Mucosa of gallbladder (tissue), 1 donor: ENCODE measurements at places on chromosomes 5 and 9. TPM values are rescaled to one million over a fixed set of nuclear protein-coding genes. Genes with fewer than 3 reads are reported as not detected.

The NOTCH1 gene
- total RNA-seq, result 51.6 TPM

DNA sequence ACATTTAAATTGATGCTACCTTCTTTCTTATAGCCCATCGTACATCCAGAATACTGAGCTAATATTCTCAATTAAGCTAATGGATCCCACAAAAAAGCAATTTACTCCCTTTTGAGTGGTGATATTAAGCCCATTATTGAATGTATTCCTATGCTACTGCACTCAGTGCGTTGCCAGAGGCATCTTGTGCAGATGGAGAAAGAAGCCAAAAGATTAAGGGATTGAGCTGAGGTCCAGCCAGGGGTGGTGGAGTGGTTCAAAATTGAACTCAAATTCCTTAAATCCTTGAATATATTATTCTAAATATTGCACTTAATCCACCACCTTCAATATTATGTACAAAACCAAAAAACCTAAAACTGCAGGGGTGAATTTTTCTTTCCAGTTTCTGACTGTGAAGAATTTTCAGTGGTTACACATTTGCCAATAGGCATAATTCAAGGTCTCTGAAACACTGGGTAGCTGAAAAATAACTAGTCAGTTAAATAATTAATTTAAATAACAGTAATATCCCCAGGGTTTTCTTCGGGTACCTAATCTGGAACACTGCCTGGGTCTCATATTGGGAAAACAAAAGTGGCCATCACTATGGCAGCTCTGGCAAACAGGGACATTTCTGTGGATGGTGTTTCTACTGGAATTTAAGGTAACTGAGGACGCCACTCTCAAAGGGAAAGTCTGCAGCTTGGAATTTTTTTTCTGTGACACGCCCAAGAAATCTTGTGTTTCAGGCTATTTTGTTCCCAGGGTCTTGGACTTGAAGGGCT, 6.2 kb upstream of the LIFR start:
- DNase-seq, result no peak

DNA sequence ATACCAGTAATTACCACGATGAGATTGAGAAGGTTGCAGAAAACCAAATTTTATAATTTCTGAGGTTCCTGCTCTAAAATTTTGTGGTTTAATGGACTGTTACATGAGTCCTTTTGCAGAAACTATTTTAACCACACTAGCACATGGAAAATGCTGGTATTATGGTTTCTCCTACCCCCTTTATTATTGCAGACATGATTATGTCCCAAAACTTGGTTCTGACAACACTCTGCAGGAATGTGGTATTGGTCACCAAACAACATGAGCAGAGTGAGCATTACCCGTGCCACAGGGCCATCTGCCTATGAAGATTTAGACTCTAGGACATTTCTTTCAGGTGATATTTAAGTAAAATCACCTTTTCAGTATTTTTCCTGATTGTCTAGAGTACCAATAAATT, 2.8 kb upstream of the ECM2 start:
- DNase-seq, result no peak

DNA sequence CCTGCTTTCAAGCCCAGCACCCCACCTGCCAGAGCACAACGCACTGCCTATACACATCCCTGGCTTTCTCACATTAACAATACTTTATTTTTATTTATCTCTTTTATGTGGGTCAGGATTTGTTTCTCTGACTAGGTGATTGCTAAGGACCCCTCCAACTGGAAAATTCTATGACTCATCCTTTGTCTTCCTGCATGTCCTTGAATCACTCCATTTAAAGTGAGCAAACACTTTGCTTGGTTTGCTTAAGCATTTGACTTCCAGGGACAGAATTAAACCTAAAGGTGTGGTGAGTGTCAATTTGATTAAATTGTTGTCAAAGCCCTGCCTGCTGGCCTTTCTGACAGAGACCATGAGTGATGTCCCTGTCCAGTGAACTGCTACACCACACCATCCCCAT, 536.5 kb upstream of the BRINP1 start:
- no peak for DNase-seq

DNA sequence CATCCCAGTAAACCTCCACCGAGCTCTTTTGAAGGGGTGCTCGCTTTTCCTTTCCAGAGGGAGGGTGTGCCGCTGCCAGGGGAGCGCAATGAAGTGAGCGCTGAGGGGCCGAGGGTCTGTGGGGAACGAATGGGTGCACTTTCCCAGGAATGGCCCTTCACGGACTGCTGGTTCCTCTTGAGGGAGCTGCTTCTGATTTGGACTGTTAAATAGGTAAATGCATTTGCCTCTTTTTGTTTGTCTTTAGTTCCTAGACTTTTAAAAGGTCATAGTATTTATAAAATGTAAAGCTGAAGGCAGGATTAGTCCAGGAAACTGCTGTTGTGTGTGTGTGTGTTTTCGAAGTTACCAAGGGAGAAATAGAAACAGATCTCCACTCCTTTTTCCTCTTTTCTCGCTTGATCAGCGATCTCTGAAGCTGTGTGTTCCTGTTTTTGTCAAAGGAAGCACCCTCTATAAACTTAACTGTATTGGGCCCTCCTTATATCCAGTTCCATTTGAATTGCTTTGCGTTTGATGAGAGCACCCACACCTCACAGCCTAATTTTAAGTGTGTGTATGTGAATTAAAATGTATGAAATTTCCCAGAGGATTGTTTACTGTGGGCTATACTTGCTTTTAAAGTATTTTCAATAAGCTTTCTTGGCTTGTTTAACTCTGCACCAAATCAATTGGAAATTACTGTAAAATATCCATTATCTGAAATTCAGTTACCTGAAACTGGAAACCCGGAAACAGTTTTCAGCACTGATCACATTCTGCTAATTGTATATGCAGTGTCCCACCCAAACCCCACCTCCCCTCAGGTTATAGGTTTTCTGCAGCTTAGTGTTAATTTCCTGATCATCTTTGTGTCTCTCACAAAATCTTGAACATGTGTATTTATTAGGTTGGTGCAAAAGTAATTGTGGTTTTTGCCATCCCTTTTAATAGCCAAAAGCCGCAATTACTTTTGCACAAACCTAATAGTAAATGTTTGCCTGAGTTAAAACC, 966 bp downstream of the SNX2 start:
- no peak for DNase-seq

DNA sequence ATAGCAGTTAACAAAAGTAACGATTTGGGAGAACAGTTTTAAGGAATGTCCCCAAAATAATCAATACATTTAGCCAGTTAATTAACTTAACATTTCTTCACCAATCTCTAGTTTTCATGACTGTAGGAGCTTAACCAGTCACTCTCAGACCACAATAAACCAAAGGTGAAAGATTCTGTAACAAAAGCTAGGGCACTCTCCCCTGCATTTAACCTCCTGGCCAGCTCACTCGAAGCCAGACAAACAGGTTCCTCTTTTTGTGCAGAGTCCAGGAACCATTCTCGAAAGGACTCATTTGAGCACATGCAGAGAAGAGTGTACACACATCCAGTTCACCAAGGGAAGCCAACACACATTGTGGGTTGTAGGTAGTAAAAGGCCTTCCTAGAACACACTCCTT, 6.5 kb downstream of the IL7R start:
- DNase-seq, result no peak

The DNM1 gene
- total RNA-seq, result 135 TPM

GRCh38 chr5:946720-947625, 54.3 kb downstream of the TRIP13 start:
- no peak for DNase-seq

The SPINK13 gene
- total RNA-seq, result not detected

DNA sequence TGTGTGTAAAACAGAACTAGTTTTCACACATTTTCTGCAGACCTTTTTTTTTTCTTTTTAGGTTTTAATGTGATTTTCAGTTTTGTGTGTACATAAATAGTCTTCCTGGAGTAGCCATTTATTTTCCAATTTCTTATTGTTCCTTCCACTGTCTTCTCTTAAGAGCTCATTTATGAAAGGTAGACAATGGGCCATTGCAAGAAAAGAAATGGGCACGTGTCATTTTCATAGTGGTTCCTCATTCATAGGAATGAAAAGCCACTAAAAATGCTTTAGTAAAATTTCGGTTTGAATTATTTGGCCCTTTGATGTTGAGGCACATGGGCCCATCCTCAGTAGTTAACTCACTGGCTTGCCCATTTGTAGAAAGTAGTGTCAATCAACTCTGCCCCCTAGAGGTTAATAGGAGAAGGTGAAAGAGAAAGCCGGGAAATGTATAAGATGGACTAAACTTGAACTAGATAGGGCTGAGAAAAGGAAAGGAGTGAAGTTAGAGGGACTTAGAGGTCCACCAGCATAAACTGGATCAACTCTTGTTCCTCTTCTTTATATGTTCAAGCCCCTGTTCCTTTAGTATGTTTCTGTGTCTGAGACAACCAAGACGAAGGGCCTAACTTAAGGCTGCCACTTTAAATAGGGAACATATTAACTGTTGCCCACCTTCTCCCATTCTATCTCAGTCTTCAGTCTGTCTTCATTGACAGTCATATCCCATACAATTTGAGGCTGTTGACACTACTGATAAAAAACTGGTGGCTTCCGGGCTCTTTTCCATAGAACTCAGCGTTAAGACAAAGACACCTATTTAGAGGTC, 72.6 kb downstream of the SMARCA2 start:
- no peak for DNase-seq

DNA sequence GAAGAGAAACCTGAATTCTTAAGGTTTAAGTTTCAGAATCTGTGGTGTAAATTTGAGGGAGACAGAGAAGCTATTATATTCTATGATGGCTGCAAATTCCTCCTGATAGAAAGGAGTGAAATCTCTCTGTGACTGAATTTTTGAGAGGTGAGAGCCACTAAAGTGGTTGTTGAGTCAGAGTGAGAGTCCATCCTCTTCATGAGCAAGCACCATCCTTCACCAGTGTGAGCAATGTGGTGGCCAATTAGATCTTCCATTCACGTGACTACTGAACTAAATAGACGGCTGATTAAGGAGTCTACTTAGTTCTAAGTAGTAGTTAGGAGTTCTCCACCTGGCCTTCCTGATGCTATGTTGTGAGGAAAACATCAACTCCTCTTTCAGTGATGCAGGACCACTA, 147.8 kb upstream of the CCNH start:
- no peak for DNase-seq

The CRAT gene
- 83.8 TPM for total RNA-seq

- DNase-seq, result peak; percentile 82
Observed at GRCh38 chr9:33139421-33140228, 27.5 kb downstream of the B4GALT1 start.

The FAM120A gene
- total RNA-seq, result 124 TPM

DNA sequence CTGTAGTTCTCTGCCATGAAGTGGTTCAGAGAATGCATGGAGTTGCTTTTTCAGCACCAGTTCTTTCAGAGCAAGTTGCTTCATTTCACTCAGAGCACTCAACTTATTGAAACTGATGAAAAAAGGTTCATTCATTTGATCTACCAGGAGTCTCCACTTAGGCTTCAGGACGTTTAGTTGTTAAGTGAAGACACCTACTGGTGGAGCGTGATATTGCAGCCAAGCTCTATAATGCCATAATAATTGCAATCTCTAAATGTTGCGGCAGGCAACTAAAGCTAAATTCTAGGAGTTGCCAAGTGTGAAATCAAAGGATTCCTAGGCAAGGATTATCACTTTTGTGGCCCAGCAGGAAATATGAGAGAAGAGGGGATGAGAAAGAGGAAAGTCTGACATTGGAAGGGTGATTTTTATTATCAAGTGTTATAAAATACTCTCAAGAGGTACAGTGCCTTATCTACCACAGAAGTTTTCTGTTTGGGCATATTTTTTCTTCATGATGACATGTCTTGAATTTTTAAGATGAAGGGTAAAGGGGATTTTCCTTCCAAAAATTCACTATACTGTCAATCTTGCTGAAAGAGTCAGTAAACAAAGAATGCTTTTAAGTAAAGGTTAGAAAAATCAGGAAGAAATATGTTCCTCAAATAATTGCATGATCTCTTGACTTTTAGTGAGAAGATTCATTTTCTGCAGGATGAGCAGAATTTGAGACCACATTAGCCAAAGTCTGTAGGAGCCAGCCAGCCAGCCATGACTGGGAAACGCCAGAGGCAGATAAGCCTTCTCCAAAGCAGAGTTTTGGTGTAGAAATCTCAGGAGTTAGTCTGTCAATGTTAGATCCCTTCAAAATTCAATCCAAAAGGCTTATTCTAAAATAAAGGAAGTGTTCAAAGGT, 83.4 kb downstream of the SH3PXD2B start:
- no peak for DNase-seq

- DNase-seq, result no peak
Observed at GRCh38 chr9:134716067-134716466, 74.5 kb downstream of the COL5A1 start.

The PCDHA6 gene
- total RNA-seq, result 2.0 TPM

DNA sequence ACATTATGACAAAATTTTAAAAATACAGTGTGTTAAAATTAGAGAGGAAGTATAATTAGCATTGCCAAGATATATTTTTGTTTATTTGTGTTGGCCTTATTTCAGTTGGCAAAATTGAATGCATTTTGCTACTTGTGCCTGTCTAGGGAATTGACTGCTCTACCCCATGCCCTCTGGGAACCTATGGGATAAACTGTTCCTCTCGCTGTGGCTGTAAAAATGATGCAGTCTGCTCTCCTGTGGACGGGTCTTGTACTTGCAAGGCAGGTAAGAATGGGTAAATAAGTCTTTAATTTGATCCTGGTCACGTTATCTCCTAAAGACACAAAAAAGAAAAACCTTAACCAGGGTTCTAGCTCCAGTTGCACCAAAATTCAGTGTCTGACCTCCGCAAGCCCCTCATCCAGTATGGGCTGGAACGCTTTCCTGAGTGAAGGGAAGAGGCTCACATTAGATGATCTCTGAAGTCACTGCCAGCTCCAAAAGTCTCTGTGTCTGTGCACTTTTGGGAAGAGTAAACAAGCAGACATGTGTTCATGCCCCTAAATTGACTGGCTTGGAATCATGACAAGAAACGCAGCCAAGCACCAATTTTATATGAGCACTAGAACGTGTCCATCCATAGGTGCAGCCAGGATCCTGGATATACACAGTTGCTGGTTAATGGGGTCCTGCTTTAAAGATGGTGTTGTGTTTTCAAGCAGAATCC, 98.3 kb upstream of the PRRC1 start:
- DNase-seq, result no peak
